ENCODE measurements at places on chromosomes 5 and 9.

GRCh38 chr9:95115104-95115503 lies 202.4 kb downstream of the FANCC start:
- DNase-seq = no peak

GRCh38 chr5:145867806-145868205 lies 5.0 kb downstream of the GRXCR2 start:
- DNase-seq = no peak

DNA sequence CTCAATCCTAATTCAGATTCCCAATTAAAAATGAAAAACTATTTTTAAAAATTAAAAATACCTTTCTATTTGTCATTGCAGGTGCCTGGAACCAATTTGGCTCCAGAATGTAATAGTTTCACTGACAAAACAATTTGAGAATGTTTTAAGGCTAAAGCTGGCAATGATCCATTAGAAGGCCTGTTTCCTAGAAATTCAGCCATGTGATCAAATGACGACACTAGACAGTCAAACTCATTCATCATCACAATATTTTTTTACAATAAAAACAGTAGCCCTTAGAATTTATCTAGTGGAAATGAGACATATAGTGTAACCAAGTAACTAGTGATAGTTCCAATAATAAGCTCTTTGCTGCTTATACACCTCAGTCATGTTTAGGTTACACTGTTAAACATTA lies 75.4 kb upstream of the MAP3K1 start:
- no peak for DNase-seq

DNA sequence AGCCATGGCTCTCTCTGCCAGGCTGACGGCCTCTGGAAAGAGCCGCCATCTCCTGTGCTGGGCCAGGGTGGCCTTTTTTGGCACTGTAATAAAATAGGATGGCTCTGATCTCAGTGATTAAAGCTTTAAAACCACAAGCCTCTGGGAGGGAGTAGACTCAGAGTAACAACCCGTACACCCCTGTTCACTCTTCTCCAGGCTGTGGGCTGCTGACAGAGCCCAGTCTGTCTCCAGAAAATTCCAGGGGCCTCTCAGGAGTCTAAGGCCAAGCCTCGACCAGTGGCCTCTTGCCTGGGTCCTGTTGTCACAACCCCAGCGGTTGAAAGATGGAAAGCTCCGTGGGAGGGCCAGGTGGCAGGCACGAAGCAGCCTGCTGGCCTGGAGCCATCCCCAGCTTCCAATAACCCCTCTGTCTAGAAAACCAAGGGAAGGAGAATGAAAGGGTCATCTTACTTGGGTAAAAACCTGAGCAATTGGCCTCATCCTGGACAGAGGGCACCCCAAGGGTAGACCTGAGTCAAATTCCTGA lies 286.7 kb upstream of the ZNF462 start:
- no peak for DNase-seq

Measured in activated naive CD8-positive, alpha-beta T cell treated with anti-CD3 and anti-CD28 coated beads, Interleukin-2, amount 50 U/mL, for 24 hours (primary cell).